ENCODE measurements at places on chromosomes 2 and 18.

- DNase-seq, result no peak
These were observed 160.5 kb downstream of the RIF1 start for GRCh38 chr2:151570191-151570590.

DNA sequence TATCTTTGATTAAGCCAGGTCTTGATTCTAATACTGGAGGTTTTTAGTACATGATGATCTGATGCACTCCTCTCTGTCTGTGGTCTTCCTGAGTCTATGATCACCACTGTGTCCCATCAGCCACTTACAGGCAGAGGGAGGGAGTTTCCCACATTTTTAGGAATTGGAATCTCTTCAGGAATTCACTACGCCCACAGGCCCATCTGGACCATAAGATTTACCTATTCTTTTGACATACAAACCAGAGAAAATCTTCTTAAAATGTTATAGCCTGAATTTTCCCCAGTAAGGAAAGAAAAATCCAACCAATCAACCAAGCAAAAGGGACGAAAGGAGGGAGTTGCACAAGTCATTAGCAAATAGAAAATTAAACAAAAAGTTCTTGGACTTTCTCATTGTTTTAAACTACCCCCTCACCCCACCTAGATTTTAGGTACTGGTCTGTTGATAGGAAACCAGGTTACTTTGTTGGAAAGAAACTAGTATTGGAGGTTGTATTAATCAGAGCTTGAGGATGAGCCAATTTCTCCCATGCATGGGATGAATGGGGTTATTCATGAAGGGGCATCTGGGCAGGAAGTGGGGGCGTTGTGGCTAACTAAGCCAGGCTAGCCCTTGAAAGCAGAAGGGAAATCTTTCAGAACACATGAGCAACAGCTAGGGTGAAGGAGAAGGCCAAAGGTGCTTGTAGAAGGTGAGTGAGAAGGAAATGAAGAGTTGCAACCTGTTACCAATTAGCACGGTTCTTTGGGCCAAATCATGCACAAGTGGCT, 328.2 kb upstream of the MEX3C start:
- DNase-seq, result no peak

DNA sequence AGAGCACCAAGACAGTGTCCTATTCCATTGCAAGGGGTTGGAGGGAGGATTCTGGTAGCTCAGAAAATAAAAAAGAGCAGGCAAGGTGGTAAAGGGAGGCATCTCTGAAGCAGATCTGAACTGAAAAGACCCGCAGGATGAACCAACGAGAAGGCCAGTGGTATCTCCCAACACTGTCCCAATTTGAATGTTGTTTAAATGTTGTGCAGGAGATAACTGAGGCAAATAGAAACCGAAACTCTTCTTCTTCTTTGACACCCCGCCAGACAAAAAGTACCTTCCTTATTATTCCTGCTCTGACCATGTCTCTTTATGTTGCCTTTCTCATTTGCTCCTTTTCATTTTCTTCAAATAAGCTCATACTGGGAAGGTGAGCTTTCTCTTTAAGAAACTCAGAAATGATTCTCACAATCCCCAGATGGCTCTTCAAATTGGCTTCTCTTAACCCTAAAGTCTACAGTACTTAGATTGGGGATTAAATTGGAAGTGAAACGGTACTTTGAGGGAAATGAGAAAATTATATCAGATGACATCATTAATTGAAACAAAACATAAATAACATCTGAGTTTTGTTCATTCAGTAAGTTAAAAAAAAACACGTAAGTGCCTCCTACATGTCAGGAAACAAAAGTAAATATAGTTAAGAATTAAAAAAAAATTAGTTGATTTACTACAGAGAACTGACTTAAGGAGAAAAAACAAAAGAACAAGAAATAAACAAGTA, 143.6 kb downstream of the WDPCP start:
- no peak for DNase-seq

DNA sequence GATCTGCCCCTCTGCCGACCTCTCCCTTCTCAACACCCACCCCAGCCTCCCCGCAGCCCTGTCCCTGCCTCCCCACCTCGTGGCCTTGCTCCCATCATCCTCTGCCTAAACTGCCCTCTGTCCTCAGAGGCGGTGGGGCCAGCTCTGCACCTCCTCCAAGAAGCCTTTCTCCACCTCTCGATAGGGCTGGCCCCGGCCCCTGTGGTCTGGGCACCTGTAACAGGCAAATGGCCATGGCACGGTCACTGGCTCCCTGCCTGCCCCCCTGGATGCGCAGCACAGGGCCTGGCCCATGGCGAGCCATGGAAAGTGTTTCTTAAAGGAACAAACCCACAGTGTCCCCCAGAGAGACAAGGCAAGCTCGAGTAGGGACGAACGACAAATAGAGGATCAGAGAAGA, 42.0 kb downstream of the MYO7B start:
- DNase-seq, result no peak

DNA sequence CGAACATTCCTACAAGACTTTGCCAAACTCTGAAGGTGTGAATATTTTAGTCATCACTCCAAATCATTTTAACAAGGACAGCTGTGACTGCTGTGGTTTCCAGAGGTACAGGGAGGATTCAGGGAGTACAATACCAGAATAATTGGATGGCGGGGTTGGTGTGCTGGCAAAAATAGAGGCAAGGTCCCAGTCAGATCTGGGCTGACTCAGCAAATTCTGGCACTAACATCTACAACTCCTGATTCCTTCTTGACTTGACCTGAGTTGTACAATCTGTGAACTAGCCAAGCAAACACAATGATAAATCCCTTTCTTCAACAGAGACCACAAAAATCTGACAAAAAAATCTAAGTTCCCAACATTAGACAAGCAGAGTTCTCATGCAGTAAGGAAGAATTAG, 40.4 kb downstream of the RMP24 start:
- no peak for DNase-seq

- no peak for DNase-seq
These were observed 48.7 kb downstream of the INPP5D start for GRCh38 chr2:233108611-233109490.

GRCh38 chr2:207067473-207067872, 98.3 kb downstream of the KLF7 start:
- no peak for DNase-seq

- DNase-seq, result no peak
These were observed 61.7 kb downstream of the LYPD1 start for GRCh38 chr2:132608311-132608710.

DNA sequence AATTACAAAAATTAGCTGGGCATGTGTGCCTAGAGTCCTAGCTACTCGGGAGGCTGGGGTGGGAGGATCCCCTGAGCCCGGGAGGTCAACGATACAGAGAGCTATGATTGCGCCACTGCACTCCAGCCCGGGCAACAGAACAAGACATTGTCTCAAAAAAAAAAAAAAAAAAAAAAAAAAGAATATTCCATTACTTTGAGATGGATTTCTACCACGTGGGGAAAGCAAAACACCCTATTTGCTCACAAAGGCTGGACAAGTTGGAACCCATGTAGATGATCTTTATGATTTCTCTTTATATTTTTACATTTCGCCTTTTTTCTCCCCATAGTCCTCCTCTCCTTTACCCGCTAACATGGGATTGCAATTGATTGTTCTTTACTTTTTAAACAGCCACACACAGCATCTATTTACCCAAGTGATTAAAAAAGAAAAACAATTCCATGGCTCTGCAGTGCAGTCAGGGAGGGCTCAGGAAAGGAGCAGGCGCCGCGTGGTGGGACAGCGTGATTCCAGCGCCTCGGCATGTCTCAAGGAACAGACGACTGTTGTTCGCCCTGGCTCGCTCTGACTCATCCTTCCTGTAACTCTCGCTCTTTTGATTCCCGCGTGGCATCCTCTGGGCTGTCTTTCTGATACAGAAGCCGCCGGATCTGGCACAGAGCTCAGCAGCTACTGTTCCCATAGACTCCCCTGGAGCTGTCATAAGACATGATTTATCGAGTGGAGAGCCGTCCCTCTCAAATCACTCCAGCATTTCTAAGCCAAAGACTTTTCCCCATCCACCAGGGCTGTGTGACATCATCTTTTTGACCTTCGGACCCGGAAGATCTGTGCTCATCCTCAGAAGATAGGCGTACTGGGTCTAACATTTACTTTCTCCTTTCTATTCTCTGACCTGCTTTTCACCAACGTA, 230.4 kb upstream of the AGAP1 start:
- DNase-seq, result no peak
